ENCODE measurements at places on chromosomes 1 and 21.

GRCh38 chr1:205375835-205376545 is 19.3 kb upstream of the KLHDC8A start:
- no peak for DNase-seq

- no peak for DNase-seq
Observed at GRCh38 chr1:61450454-61450853, 274.5 kb downstream of the TM2D1 start.

- no peak for DNase-seq
Observed at GRCh38 chr1:152044386-152044785, 7.6 kb upstream of the S100A11 start.

GRCh38 chr1:182829285-182829932 is 9.7 kb upstream of the DHX9 start:
- DNase-seq, result no peak

GRCh38 chr1:224773646-224774045 is 155.8 kb upstream of the DNAH14 start:
- DNase-seq, result no peak

DNA sequence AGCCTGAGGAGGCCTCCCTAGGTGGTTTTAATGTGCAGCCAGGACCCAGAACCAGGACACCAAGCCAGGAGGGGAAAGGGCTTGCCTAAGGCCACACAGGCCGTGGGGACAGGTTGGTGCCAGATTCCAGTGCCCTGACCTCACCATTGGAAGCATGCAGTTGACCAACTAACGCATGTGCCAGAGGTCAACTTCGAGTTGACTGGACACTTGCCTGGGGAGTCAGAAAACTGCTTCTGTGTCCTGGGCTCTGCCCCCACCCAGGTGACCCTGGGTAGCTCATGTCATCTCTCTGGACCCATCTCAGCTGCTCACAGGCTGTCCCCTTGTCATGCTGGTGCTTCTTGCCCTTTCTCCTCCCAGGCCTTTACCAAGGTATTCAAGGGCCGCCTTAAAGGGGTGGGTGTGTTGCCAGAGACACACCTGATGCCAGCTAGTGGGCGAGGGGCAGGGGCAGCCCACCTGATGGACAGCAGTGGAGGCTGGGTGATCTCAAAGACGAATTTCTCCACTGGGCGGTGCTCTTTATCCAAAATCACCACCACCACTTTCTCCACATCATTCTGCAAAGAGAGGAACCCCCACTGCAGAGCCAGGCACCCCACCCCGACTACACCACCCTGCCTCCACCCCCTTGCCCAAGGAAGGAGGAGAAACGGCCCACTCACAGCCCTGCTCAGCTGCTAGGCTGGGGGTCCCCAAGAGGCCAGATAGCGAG is 4.4 kb downstream of the MAD2L2 start:
- DNase-seq, result no peak

- no peak for DNase-seq
Observed at GRCh38 chr1:22711591-22712501, 1.2 kb downstream of the EPHB2 start.

DNA sequence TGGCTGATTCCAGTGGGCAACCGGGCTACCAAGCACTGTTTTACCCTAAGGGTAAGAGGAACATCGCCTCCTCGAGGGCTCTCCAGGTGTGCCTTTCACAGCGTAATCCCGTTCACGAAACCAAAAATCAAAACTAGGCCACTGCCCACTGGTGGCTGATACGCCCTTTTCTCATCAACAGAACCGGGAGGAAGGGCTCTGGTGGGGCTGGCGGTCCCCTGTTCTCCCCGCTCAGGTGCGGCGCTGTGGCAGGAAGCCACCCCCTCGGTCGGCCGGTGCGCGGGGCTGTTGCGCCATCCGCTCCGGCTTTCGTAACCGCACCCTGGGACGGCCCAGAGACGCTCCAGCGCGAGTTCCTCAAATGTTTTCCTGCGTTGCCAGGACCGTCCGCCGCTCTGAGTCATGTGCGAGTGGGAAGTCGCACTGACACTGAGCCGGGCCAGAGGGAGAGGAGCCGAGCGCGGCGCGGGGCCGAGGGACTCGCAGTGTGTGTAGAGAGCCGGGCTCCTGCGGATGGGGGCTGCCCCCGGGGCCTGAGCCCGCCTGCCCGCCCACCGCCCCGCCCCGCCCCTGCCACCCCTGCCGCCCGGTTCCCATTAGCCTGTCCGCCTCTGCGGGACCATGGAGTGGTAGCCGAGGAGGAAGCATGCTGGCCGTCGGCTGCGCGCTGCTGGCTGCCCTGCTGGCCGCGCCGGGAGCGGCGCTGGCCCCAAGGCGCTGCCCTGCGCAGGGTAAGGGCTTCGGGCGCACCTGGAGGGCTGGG is at the start of gene IL6R:
TSS of gene IL6R (plus strand) at position 360 of the 763 bp plus-strand sequence. CDS start at position 647, 287 bp downstream.
- DNase-seq, result peak; percentile 84

- no peak for DNase-seq
Observed at GRCh38 chr1:201945863-201946223, 505 bp downstream of the LMOD1 start.

DNA sequence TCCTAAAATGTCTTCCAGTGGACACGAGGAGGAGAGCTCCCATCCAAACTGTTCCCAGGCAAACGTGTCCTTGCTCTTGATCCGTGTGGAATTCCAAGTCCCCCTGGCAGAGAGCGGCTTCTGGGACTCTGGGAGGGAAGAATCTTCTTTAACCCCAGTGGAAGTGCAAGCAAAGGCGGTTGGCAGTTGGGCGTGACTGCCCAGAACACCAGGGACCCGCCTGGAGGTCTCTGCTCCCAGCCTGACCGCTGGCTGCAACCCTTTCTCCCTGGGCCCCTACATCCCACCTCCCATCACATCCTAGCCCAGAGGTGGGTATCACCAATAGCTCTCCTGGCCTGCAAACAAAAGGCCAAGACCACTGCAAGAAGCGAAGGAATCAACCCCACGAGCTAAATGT is 17.8 kb downstream of the CASZ1 start:
- DNase-seq, result no peak

GRCh38 chr1:3436901-3437300 is 17.6 kb upstream of the ARHGEF16 start:
- no peak for DNase-seq

DNA sequence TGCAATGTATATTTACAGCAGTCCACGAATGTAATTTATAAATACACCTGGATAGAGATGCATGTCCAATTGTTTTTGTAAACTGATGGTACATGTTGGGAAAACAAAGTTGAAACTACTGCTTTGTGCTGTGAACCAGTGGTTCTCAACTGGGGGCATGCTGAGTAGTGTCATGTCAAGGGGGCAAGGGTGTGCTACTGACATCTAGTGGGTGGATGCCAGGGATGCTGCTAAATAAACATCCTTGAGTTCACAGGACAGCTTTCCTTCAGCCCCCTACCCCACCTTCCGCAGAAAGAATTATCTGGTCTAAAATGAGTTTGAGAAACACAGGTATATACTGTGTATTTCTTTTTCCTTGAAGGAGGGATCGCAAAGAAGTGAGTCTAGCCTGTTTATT is 95.9 kb downstream of the RASAL2 start:
- DNase-seq, result no peak

DNA sequence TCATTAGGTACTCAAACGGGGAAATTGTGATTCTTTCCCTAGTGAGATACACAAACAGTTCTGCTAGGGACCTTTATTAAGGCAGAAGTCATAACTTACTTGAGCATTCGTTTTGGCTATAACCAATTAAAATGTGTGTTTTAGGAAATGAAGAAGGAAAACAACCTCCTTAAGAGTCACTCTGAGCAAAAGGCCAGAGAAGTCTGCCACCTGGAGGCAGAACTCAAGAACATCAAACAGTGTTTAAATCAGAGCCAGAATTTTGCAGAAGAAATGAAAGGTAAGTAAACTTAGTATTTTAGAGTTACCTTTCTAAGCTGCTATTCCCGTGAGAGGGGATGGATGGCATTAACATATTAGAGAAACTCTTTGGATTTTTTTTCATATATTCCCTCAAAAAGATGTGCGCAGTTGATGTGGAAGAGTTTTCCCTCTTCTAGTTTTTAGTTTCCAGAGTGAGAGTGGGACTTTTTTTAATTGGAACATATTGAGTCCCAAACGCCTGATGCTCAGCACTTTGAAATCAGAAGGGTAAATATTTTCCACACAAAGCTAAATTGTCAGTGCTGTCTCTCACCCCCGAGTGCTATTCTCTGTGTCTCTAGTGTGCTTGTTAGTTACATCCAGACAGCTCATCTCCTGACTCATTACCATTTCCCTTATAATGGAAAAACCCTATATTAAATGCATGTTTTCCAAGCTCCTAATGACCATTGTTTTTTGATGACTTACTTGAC is 34.9 kb downstream of the CENPF start:
- DNase-seq, result no peak

DNA sequence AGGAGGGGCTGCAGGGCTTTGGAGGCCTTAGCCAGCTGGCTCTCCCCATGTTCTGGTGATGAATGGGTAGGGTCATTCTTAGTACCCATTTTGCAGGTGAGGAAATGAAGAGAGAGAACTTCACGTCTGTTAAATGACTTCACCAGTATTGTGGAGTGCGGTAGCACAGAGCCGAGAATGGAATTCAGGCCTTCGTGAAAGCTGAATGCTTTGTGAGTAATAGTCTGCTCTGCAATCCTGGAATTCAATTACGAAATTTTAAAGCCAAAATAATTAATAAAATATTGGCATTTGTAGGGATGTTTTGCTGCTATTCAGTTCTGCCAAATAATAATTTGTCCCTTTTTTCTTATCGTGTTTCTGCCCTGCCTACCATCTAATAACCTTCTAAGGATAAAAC is 197.7 kb downstream of the GREM2 start:
- DNase-seq, result no peak

- no peak for DNase-seq
Observed at GRCh38 chr1:31780632-31781031, 16.5 kb upstream of the ADGRB2 start.

- no peak for DNase-seq
Observed at GRCh38 chr1:89425056-89425455, 61.2 kb downstream of the GBP6 start.

DNA sequence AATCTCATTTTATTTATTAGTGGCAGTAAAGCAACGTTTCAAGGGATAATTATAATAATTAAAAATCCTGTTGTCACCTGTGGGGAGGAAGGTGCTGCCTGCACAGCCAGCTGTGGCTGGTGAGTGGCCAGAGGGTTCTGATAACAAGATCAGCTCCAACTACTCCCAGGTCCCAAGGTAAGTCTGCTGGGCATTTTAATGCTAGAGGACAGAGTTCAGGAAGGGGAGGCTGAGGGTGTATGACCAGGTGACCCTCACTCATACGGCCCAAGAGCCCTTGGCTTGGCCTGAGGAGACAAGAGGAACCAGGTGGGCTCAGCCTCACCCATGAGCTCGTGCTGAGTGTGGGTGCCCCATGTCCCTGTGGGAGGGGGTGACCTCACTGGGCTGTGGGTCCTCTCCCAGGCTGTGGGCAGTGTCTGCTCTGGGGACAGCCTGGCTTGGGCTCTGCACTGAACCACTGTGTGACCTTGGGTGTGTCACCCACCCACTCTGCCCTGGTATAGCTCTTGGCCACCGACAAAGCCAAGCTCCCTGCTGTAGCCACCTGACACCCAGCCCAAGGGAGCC is 223.8 kb downstream of the PTPRU start:
- DNase-seq, result no peak

- DNase-seq, result no peak
Observed at GRCh38 chr1:41802532-41803501, 115.9 kb downstream of the HIVEP3 start.

All from activated T-cell treated with anti-CD3 and anti-CD28 coated beads, Interleukin-2, amount 50 U/mL, for 24 hours (primary cell).